COR-L47 (cell line): ENCODE measurements at places on chromosomes 16 and 17.
A peak's percentile ranks its signal among the peaks of the same experiment; 100 is the strongest.

GRCh38 chr17:38881600-38882191 is 11.8 kb downstream of the LASP1 start:
- DNase-seq = peak; percentile 45

- DNase-seq = no peak
Measured at GRCh38 chr17:80781211-80781610, 210.4 kb upstream of the CHMP6 start.

DNA sequence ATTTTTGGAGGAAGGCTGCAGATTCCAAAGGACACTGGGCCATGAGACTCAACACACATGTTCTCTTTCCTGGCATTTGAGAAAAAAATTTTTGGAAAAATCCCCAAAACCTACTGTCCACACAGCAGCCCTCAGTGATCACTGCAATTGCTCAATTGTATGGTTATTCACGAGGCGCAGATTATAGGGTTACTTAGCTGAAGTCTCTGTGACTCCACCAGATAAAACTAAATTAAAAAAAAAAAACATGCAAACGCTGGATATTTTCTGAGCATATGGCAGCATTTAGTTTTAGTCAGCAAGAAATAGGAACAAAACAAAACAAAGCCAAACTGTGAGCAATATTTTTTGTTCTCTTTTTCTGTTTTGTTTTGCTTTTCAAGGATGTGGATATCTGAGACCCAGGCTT is 83.8 kb upstream of the FAM20A start:
- no peak for DNase-seq

DNA sequence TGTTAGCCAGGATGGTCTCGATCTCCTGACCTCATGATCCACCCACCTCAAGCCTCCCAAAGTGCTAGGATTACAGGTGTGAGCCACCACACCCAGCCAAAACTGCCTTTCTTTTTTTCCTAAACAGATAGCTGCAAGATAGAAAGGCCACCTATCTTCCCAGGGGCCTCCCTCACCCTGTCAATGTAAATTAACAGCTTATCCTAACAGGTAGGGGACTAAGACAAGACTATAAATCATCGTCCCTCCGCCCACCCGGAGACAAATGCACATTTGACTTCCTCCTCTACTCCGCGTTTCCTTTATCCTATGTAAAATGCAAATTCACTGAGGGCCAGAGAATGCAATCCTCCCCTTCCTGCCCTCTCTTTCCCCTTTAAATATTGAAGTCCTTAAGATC is 71.4 kb downstream of the MARF1 start:
- no peak for DNase-seq
